ENCODE measurements at places on chromosomes 1 and 21.
A peak's percentile ranks its signal among the peaks of the same experiment; 100 is the strongest.

DNA sequence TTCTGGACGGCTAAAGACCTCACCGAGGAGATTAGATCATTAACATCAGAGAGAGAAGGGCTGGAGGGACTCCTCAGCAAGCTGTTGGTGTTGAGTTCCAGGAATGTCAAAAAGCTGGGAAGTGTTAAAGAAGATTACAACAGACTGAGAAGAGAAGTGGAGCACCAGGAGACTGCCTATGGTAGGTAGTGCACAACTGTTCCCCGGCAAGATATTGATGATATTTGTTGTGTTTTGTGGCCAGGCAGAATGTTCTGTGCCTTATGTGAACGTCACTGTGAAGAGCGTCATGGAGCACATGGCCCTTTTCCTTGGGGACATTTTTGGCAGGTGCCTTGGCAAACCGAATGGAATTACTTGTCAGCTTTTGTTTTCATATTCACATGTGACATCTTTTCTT lies 191.7 kb downstream of the DISC1 start:
- no peak for DNase-seq

GRCh38 chr1:156845055-156845952 lies 13.6 kb downstream of the INSRR start:
- no peak for DNase-seq

GRCh38 chr1:171422511-171422910 lies 62.8 kb upstream of the PRRC2C start:
- no peak for DNase-seq

- no peak for DNase-seq
Measured at GRCh38 chr1:204602111-204602579, 83.4 kb downstream of the LRRN2 start.

- DNase-seq: no peak
Measured at GRCh38 chr21:39874759-39875158, 7.5 kb downstream of the PCP4 start.

GRCh38 chr1:151838222-151839081 lies 1.2 kb downstream of the C2CD4D start:
- peak; percentile 39 for DNase-seq

GRCh38 chr1:243620096-243620495 lies 229.9 kb downstream of the AKT3 start:
- no peak for DNase-seq

- DNase-seq: no peak
Measured at GRCh38 chr1:89966656-89967055, 28.3 kb upstream of the ZNF326 start.

GRCh38 chr21:33418691-33419090 lies 15.5 kb downstream of the IFNGR2 start:
- DNase-seq: no peak

- DNase-seq: no peak
Measured at GRCh38 chr21:44854664-44855446, 18.6 kb downstream of the PTTG1IP start.

GRCh38 chr1:241870336-241870735 lies 22.3 kb downstream of the EXO1 start:
- no peak for DNase-seq

- no peak for DNase-seq
Measured at GRCh38 chr21:17523007-17523451, 10.2 kb downstream of the CXADR start.

- DNase-seq: no peak
Measured at GRCh38 chr1:211601159-211601558, 22.2 kb upstream of the SLC30A1 start.

DNA sequence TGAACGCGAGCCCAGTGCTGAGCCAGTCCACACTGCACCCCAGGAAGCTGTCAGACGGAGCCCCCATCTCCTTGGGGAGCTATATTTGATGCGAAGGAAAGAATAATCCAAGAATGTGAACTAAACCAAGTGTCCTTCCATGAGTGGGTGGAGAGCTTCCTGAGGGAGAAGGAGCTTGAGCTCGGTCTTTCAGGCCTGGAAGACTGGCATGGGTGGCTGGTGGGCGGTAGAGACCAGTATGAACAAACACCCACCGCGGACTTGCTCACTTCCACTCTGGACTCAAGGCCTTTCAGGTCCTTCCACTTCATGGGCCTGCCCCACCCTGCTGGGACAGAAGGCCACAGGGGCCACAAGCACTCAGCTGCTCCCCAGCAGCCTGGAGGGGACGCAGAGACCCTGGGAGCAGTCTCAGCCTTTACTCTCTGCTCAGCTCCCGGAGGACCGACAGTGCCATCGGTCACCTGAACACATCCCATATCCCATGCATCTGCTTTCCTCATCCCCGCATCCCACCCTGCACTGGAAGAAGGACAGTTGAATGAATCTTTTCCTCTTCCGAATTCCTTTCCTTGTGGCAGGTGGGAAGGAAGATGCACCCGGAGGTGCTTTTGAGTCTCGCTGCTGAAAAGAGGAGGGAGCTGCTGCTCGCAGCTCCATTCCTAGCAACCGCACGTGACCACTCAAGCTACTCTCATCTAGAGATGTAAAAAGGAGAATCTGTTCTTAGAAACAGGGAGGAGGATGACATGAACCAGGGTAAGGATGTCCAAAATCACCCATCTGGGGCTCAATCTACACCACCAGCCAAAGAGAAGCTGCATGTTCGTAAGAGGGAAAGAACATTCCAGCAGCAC lies 92.3 kb downstream of the PGBD5 start:
- DNase-seq: no peak

- no peak for DNase-seq
Measured at GRCh38 chr1:167369933-167370332, 148.4 kb downstream of the CD247 start.

GRCh38 chr1:157497284-157497683 lies 55.0 kb downstream of the FCRL5 start:
- no peak for DNase-seq

- peak; percentile 65 for DNase-seq
Measured at GRCh38 chr1:8671306-8671917, 146.0 kb downstream of the RERE start.

DNA sequence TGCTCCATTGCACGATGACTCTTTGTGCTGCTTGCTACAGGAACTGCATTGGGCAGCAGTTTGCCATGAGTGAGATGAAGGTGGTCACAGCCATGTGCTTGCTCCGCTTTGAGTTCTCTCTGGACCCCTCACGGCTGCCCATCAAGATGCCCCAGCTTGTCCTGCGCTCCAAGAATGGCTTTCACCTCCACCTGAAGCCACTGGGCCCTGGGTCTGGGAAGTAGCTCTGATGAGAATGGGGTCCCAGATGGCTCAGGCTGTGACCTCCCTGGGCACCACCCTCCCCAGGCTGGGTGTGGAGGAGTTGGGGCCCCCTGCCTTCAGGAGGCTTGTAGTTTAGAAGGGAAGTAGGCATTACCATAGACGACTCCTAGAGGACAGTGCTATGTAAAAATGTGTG lies 19.7 kb downstream of the CYP4B1 start:
- DNase-seq: no peak

DNA sequence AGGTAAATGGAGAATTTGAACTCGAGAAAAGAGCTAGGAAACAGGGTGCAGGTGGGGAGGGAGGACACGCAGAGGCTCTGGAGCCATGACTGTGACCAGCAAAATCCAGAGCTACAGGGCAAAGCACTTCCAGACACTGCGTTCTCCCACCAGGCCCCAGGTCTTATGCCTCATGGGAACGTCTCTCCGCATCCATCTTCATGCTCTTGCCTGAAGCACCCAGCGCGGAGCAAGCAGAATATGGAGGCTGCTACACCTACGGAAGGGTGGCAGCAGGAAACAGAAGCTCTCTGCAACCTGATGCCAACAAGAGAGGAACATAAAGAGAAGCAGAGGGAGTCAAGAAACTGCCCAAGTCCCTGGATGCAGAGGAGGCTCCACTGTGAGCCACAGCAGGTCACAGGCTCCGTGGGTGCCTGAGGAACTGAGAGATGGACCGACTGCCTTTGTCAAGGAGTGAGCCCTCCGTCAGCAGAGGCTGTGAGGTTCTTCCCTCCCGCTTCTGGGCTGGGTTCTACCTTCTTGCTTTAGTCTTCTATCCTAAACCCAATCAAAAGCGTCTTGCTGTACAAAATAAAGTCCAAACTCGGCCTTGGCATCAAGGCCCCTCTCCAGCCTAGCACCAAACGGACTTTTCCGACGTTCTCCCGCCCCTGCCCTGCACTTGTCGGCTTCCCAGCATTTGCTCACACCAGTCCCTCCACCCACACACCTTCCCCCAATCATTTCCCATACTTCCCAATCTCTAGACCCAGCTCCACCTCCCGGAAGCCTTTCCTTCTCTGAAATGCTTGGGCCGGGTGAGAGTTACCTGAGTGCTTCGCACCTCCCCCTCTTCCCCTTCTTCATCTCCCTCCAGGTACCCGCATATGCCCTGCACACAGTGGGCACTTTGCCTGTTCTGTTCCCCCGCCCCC lies 930 bp downstream of the DHCR24 start:
- DNase-seq: peak; percentile 64

GRCh38 chr1:209875515-209875914 lies 47.7 kb downstream of the UTP25 start:
- peak; percentile 83 for DNase-seq

- no peak for DNase-seq
Measured at GRCh38 chr1:42951588-42951987, 7.1 kb downstream of the SLC2A1 start.

DNA sequence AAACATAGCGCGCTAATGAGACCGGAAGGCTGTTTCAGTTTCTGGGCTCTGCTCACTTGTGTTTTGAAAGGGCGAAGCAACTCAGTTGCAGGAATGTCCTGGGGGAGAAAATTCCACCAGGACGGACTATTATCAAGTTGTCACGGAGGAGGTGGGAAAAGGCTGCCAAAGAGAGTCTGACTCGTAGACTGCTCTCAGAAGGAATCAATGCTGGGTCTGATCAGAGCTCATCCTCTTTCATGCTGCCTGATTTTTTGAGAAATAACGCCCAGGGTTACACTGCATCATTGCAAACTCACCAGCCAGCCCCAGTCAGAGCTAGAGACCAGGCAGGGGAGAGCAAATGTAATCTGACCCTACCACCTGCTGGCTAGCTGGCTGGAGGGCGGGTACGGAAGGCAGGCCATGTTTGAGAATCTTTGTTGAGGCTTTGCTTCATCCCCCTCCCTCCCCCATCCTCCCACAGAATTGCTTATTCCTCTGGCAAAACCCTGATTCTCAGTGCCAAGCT lies 36.4 kb upstream of the BCL9 start:
- peak; percentile 41 for DNase-seq

DNA sequence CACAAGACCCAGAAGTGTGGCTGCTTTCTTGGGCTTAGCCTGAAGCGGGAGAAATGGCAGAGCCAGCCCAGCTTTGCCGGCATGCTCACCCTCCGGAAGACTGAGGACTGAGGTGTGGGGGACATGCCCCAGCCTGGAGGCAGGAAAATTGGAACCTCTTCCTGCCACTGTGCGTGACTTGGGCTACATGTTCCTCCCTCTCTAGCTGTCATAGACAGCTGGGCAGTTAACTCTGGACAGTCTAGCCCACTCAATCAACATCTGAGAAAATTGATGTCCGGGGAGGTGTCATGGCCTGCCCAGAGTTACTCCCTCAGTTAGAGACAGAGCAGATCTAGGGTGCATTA lies 59.7 kb downstream of the UBE2T start:
- DNase-seq: peak; percentile 57

GRCh38 chr1:29986986-29987385 lies 736.4 kb downstream of the MATN1 start:
- no peak for DNase-seq

GRCh38 chr1:57532299-57532698 lies 108.4 kb upstream of the DAB1 start:
- no peak for DNase-seq

DNA sequence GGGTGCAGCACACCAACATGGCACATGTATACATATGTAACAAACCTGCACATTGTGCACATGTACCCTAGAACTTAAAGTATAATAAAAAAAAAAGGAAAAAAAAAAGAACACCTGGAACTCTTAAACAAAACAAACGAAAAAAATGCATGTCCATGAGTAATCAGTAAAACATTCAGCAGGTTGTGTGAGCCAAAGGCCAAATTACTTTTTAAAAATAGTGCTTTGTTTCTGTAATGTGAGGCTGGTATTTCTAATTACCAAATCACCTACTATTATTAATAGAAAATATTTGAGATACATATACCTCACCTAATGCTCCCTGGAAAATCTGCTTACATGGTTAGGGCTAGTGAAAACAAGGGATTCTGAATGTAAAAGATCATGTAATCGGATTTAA lies 294.4 kb upstream of the NR5A2 start:
- DNase-seq: no peak

GRCh38 chr1:87077959-87078639 lies 163.7 kb downstream of the HS2ST1 start:
- DNase-seq: no peak

DNA sequence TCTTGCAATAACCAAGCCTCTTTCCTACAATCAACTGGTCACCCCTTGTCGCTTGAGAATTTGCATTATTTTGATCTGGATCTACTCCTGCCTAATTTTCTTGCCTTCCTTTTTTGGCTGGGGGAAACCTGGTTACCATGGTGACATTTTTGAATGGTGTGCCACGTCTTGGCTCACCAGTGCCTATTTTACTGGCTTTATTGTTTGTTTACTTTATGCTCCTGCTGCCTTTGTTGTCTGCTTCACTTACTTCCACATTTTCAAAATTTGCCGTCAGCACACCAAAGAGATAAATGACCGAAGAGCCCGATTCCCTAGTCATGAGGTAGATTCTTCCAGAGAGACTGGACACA lies 743 bp downstream of the GPR52 start:
- no peak for DNase-seq

DNA sequence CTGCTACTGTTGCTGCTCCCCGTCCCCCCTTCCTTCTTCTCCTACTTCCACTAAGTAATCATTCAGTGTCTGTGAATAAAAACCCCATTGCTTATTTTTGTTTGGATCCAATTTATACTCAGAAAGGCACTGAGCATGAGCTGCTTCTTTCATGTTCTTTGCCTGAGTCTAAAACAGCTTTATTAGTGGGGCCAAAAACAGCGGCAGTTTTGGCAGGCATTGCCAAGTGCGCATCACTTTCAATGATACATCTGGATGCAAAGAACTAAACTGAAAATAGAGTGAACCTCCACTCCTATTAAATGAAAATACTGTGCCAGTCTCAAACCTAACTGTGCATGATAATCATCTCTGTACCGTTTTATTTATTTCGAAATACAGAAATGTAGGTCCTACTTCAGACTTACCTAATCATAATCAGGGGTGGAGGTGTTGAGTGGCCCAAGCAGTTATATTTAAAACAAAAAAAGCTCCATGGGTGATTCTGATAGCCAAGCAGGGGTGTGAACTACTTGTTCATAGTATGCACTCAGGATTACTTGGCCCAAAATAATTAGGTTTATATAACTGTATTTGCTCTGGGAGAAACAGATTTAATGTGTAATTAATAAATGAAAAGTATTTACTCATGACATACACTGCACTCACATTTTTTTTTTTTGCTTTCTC lies 48.4 kb downstream of the NEK7 start:
- DNase-seq: no peak

GRCh38 chr1:2354511-2355372 lies 36.6 kb downstream of the MORN1 start:
- no peak for DNase-seq

DNA sequence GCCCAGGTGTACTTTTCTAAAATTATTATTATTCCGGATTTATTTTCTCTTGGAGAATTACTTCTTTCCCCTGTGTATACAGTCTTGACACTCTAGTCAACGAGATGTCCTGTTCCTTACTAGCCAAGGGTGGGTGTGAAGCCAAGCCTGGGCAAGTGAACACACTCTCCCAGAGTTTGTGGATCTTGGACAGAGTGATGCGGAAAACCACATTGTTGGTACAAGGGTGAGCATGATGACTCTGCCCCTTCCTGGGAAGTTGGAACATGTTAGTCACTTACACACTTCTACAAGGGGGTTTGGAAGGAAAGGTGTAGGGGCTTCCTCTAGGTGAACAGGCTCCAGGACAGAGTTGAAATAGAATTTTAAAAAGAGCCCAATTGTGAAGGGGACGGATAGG lies 20.0 kb upstream of the RD3 start:
- peak; percentile 92 for DNase-seq

Data from Daoy (cell line).